Omental fat pad (tissue), 4 donors: ENCODE measurements at places on chromosomes 1 and 21. TPM values are rescaled to one million over a fixed set of nuclear protein-coding genes. Genes with fewer than 3 reads are reported as not detected.

The RYR2 gene
- total RNA-seq, result 2.4 TPM

The VHLL gene
- total RNA-seq, result not detected

The TPTE gene
- total RNA-seq, result not detected

The NHLH2 gene
- not detected for total RNA-seq

The CELA2B gene
- total RNA-seq, result not detected

The TSSK3 gene
- total RNA-seq, result not detected

The CD164L2 gene
- not detected for total RNA-seq

The LCE1E gene
- total RNA-seq, result not detected

The RSPH1 gene
- 0.31 TPM for total RNA-seq

The TDRD5 gene
- total RNA-seq, result not detected

The ATP6V1G3 gene
- not detected for total RNA-seq

The MARK1 gene
- 24.4 TPM for total RNA-seq

The TNFRSF8 gene
- total RNA-seq, result 5.8 TPM

The JAM2 gene
- total RNA-seq, result 13.8 TPM

The DNAJC28 gene
- total RNA-seq, result 1.0 TPM

The SPRR2A gene
- total RNA-seq, result not detected
